ENCODE measurements at places on chromosomes 4 and X.

GRCh38 chr4:1539859-1540600, 133.8 kb upstream of the NKX1-1 start:
- no peak for DNase-seq

- DNase-seq = no peak
Measured at GRCh38 chrX:41118156-41118555, 32.9 kb downstream of the USP9X start.

GRCh38 chr4:119536572-119537528, 91.8 kb downstream of the PDE5A start:
- DNase-seq = no peak

DNA sequence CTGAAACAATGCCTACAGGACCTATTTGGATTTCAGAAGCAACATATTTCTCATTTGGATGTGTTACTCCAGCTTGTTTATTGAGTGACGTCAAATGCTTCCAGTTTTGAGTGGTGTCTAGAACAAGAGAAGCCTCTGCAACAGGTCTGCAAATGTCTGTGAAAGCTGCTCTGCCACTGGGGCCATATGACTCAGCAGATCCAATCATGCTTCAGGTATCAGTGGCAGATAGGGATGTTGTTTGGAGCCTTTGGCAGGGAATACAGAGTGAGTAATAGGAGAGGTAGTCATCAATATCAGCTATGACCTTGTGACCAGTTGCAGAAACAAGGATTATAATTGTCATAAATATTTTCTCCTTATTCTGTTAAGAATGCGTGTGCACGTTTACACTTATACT, 141.1 kb upstream of the ZXDA start:
- no peak for DNase-seq

DNA sequence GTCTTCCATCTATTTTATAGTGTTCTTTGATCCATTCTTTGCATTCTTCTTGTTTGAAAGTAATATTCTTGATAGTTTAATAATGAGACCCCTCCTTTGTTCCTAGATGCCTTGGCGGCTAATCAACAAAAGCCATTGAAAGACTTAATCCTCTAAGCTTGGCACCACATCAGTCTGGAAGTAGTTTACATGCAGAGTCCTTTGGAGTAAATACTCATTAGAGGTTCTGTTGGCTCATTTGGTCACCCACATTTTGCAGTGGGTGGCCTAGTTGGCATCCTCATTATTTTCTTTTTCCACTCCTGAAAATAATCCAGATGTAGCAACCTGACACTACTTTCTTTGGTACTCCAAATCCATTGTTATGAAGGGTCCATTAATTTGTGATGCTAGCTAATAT, 64.5 kb downstream of the DKK2 start:
- no peak for DNase-seq

DNA sequence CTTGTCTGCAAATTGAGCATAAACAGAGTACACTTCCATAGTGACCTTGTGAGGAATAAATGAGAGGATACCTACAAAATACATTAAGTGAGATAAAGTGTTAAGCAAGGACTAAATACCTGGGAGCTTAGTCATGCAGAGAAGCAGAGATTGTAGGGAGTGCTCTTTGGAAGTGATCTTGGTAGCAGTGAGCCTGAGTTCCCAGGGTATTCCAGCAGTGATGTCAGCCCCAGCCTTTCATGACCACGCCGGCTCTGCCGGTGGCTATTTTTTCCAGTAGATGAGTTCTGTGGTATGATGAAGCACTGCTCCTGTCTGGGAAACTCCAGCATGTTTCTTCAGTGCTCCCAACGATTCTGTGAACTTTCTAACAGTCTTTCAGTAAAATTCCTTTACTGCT, 391.5 kb upstream of the IGFBP7 start:
- peak; percentile 30 for DNase-seq

DNA sequence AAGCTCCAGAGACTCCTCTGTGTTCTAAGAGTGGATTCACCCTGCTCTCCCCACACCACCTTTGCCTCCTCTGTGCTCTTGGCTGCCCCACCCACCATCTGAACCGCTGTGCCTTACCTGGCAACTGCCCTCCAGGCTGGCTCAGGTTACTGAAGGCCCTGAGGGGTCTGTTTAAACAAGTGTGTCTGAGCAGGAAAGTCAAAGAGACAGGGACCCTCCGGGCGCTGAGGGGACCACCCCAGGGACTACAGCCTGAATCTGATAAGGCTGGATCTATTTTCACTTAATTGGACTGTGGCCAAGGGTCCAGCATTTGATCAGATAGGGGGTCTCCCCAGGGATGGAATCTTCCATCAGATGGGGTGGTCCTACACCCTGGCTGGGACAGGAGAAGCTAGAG, 10.4 kb upstream of the MSX1 start:
- DNase-seq = no peak

- DNase-seq = peak; percentile 17
Measured at GRCh38 chr4:159193046-159193620, 90.3 kb downstream of the RAPGEF2 start.

DNA sequence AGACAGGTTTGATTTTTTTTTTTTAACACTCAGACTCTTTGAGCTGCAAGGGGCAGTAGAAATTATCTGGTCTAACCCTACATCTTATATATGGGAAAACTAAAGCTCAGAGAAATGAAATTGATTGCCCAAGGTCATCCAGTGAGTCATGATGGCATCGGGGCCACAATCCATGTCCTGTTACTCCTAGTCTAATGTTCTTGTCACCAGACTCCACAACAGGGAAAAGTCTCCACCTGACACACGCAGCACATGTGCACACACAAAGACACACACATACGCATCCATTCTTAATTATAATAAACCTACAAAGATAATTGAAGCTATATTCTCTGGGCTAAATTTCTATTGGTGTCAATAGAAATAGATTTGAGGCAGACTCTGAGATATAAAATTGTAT, 48.4 kb downstream of the GPC3 start:
- no peak for DNase-seq

DNA sequence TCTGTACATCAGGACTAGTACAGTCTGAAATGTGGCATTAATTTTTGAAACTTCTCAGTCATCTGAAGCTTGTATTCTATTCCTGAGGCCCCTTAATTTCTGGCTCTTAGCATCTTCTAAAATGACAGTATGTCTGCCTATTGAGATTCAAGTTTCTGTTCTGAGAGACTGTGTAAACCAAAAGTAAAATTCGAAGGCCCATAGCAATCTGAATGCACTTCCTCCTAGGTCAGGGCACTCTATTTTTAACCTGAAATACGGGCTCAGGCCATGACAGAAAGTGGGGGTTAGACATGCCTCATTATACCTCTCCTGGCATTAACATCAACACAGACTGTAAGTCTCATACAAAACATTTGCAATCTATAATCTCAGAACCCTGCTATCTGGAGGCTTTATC, 584.4 kb downstream of the KLHL4 start:
- no peak for DNase-seq

DNA sequence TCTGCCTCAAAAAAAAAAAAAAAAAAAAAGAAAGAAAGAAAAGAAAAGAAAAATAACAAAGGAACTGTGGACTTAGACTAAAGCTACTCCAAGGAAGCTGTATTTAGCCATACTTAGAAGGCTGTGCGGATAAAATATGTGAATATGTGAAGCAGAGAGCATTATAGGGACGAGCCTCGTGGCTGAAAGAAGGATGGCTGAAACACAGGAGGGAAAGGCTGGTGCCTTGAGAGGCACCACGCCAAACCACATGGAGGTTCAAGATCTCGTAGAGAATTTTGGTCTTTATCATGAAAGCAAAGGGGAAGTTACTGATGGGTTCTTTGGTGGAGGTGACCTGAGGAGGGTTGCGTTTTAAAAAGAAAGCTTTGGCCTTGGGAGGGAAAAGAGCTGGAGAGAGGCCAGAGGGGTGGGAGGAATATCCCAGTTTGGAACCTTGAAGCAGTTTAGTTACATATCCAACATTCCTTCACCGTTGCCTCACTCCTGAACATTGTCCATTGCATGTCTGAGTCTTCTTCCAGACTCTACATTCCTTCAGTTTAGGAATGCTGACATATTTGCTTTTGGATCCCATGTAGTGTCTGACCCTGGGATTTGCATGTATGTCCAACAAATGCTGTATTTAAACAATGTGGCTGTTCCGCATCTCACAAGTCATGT, 82.5 kb downstream of the CPE start:
- DNase-seq = peak; percentile 28

DNA sequence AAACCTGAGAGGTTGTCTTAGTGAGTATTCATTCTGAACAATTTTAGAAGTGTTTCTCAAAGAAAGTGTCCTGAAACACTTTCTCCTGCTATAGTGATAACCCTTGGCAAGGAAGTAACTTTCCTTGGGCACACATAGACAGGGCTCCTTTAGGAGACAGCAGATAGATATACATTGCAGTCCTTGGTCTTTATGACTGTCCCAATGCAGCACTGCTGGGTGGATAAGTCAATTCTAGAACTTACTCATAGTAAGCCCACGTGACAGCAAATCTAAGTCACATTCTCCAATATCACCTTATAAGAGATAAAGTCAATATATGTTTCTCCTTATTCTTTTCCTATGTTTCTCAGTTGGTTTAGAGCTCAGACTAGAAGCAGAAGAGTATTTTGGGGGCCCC, 46.7 kb downstream of the GPRASP3 start:
- DNase-seq = no peak

DNA sequence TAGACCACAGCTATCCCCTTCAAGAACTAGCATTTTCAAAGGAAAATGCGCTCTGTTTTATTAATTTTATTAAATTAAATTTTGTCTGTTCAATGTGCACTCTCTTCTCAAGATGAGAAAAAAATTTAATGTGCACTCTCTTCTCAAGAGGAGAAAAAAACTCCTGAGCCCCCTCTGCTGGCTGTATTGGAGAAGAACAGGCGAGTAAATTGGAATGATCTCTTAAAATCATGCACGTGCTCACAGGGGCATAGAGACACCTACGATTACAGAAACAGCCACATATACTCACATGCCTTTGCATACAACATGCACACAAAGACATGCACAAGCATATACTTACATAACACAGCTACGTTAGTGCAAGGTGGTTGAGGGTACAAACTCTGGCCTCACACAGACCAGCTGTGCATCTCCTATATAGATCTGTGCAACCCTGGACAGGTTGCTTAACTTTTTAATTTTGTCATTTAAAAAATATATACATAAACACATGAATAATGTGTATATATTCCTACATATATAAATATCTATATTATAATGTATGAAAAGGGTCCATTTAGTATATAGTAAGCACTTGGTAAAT, 176.2 kb upstream of the CXorf66 start:
- DNase-seq = no peak

- no peak for DNase-seq
Measured at GRCh38 chr4:100511896-100512295, 5.9 kb downstream of the EMCN start.

DNA sequence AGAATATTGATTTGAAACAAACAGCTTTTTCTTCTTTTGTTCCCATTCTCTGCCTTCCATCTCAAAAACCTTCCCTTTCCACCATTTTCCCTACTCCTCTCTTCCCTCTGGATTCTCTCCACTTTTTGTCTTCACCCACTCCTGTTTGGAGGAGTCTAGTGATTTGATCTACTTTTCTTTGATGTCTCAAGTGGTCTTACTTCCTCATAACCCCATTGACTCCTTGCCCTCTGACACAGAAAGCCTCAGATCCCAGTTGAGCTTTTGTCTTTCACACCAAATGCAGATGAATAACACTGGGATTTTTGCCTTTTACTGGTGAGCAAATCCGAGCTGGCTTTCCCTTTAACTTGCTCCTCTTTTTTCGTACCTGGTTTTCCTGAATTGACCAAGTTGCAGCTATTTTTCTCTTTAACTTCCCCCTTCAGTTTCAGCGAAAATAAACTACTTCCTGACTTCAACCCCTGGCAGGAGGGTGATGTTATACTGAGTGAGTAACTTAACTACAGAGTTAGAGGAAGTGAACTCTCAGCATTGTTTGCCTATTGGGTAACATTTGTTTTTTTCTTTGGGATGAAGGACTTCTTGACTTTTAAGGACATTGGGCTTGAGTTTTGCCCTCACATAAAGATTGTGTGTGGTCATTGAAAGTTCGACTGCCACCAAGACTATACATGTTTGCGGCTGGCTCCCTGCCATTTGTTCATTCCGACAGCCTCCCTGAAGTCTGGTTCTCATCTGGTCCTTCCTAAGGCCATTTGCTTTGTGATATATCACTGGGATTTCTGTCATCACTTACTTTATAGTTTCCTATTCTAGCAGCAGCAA, 392.8 kb upstream of the NR3C2 start:
- DNase-seq = no peak

- no peak for DNase-seq
Measured at GRCh38 chr4:169604131-169604900, 8.1 kb downstream of the NEK1 start.

DNA sequence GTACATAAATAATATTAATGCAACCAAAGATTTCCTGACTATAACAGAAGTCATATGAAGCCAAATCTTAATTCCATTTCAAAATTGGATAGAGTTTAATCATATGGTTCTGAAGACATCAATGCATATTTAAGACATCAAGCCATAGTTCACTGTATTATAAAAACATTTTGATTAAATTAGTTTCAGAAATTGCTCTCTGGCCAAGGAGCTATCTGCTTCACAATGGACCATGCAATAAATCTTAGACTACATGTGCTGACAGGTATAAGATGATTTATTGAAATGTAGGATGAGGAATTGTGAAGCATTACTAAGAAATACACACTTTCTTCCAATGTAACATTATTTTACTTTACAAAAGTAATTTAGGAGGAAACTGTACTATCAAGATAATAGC, 81.6 kb downstream of the MID1 start:
- DNase-seq = no peak

DNA sequence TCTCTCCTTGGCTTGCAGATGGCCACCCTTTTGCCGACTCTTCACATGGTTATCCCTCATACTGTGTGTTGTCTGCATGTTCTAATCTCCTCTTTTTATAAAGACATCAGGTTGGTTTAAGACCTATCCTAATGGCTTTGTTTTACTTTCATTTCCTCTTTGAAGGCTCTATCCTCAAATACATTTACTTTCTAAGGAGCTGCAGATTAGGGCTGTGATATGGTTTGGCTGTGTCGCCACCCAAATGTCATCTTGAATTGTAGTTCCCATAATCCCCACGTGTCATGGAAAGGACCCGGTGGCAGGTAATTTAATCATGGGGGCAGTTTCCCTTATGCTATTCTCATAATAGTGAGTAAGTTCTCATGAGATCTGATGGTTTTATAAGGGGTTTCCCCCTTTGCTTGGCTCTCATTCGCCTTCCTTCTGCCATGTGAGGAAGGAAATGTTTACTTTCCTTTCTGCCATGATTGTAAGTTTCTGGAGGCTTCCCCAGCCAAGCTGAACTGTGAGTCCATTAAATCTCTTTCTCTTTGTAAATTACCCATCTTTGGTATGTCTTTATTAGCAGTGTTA, 204.5 kb downstream of the RELL1 start:
- no peak for DNase-seq

All from large intestine (tissue), 12 donors.